ENCODE measurements at places on chromosomes 6 and 20.

GRCh38 chr6:108782179-108783041 is 65.8 kb upstream of the ARMC2 start:
- peak; percentile 80 for DNase-seq

DNA sequence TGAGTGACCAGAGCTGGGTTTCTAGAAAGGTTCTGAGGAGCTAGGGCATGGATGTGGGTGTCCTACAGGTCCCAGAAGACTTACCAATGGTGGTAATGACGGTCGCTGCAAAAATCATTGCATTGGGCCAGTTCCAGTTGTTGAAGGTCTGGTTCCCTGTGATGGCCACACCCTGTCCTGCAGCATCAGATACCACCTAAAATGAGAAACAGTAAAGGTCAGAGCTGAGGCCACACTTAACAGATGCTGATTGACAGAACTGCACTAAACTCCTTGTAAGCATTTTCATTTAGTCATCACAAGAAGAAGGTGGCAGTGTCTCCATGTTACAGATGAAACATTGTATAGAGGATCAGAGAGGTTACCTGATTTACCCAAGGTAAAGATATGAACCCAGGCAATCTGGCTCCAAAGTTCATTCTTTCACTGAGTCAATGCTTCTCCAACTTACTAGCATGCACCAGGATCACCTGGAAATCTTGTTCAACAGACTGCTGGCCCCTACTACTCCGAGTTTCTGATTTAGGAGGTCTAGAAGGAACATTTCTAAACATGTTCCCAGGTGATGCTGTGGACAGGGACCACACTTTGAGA is 33.4 kb downstream of the KCNK5 start:
- no peak for DNase-seq

GRCh38 chr6:2038092-2038491 is 207.3 kb downstream of the GMDS start:
- DNase-seq, result no peak

DNA sequence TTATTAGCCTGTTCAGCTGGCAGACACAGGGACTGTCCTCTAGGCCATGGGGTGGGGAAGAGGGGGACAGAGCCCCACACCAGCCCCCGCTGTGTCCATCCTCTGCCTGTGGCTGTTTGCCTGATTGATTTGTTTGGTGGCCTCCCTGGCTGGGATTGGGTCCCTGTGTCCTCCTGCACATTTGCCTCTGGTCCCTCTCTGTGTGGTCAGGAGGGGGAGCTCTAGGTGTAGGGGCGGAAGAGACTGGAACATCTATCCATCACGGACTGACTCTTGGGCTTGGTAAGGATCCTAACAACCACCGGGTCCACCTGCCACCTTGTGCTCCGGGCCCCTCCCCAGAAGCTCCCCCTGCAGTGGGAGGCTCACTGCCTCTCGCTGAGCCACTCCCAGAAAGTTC is 38.4 kb upstream of the CCDC167 start:
- DNase-seq, result peak; percentile 45

DNA sequence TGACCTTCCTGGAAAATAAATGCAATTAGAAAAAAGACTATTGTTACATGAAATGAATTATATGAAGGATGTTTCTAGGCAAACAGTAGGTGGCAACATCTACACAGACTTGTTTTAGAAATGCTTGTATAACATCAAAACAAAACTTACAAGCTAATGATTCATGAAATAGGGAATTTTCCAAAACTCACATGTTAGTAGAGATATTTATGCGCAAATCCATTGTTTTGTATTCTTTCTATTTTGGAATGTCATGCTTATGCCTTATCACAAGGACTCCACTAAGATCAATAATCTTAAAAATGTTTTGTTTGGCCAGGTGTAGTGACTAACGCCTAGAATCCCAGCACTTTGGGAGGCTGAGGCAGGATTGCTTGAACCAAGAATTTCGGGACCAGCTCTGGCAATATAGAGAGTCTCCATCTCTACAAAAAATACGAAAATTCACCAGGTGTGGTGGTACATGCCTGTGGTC is 32.3 kb upstream of the LGSN start:
- DNase-seq, result peak; percentile 33

DNA sequence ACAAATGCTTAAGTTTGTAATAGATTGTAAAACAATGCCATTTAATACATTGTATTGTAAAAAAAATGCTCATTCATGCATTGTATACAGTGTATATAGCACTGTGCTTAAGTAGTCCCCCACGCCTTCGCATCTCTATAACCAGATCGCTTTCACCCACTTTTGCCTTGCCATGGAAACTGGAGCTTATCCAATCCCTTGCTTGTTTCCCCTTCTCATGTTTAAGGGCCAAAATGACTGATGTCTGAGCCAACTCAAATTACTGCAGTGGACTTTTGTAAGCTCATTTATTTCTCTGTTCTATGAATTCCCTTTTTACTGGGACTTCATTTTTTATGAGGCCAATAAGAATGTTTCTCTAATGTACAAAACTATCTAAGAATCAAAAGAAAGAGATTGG is 730.9 kb upstream of the GJE1 start:
- no peak for DNase-seq

GRCh38 chr6:23526526-23526925 is 599.5 kb upstream of the NRSN1 start:
- DNase-seq, result no peak

DNA sequence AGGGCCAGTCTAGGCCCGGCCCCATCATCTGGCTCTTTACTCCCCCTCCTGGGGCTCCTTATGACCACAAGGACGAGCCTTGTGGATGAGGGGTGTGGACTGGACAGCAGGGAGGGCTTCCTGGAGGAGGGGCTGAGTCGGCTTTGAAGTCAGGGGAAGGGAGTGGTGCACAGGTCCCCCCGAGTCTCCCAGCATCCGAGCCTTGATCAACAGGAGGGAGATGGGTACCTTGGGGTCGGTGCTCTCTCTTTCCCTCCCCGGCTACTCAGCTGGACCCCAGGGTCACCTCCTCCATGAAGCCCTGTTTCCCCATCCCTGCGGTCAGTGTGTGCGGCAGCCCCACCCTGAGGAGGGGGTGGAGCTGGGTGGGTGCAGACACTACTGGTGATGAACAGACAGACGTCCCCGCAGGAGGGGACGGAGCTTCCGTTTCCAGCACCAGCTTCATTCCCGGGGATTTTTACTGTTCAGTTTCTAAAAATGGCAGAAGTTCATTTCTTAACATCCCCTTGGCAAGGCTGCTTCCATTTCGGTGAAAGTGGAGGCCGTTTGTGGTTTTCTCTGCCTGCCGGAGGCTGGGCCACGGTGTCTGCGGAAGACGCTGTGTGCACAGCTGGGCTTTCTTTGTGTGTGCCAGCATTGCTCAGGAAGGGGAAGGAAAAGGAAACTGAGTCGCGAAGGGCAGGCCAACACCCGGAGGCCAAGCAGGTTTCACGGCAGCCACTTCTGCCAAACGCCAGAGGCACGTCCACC is 19.6 kb downstream of the NTSR1 start:
- no peak for DNase-seq

DNA sequence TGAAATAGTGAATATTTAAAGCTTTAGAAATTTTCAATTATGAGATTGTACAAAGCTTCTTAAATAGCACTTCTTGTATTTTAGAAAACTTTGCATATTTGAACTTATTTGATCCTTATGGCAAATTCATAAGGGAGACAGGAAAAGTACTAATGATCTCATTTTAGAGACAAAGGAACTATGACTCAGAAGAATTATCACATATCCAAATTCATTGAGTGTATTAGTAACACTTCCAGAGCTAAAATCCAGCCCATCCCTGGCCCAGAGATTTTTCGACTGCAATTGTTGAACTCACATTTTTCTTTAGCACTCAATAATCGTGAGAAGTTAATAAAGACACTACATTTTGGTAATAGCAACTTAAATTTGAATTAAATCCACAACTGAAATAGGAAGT is 704.3 kb downstream of the EPM2A start:
- no peak for DNase-seq

DNA sequence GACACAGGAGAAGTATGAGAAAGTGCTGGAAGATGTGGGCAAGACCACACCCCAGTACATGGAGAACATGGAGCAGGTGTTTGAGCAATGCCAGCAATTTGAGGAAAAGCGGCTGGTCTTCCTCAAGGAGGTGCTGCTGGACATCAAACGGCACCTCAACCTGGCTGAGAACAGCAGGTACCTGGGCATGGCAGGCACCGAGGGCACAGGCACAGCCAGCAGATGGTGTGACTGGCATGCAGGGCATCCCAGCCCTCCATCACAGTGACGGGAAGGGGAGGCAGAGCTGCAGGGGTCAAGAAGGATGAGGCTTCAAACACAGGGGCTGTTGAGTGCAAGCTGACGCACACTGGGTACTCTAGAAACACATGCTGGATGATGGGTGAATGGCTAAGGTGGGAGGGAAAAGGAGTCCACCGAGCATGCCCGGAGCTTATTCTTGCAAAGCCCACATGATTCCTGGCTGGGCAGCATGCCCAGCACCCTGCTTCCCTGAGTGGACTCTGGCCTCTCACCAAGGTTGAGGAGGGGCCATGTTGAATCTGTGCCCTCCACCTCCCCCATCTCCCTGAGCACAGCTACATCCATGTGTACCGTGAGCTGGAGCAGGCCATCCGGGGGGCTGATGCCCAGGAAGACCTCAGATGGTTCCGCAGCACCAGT is 26.3 kb downstream of the SPDEF start:
- DNase-seq, result no peak

- DNase-seq, result no peak
Observed at GRCh38 chr6:167532410-167533288, 207.8 kb downstream of the TTLL2 start.

DNA sequence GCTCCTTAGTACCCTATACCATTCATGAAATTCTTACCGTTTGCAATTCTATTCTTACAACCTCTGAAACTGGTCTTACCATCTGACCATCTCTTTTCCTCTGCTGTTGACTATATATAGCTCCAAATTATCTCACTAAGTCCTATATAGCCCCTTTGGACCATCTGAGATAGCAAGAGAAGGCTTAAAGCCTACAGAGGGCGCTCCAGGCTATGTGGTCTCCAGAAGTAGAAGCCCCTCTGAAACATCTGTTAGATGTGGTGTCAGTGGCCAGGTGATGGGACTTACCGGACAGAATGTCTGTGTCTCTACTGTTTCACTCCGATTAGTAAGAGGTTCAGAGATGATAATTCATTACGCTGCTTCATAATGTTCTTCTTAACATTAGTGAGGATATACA is 140.7 kb upstream of the BMP2 start:
- no peak for DNase-seq

DNA sequence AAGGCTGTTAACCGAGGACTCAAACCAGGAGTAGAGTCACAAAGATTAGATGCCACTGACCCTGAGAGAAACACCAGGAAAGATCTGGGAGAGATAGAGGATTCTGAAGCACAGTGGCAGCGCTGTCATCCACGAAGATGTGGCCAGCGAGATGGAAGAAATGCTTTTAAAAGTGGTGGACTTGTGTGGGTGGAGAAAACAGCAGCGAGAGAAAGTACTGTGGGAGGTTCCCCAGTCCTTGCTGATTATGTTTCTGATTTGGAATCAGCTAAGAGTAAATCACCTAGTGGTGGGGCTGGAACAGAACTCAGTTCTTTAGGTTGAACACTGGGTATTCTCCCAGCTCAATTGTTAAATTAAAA is 435 bp upstream of the ZNF322 start:
- DNase-seq, result no peak

- no peak for DNase-seq
Observed at GRCh38 chr6:140140891-140141290, 766.4 kb upstream of the CITED2 start.

DNA sequence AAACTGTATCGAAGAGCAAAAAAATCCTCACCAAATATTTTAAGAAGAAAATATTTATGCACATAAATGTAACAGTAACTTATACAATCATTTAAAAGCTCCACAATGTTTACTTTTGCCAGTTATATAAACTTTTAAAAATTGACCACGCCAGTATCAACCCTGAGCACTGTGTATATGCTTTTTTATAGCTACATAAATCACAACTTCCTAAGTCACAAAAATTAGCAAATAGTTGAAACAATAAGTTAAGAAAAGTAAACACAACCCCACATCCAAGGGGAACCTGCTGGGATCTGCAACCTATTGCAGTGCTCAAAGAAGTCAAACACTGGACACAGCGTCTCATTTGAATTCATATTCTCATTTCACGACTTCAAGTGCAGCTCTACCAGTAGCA is 89.8 kb upstream of the DST start:
- no peak for DNase-seq

DNA sequence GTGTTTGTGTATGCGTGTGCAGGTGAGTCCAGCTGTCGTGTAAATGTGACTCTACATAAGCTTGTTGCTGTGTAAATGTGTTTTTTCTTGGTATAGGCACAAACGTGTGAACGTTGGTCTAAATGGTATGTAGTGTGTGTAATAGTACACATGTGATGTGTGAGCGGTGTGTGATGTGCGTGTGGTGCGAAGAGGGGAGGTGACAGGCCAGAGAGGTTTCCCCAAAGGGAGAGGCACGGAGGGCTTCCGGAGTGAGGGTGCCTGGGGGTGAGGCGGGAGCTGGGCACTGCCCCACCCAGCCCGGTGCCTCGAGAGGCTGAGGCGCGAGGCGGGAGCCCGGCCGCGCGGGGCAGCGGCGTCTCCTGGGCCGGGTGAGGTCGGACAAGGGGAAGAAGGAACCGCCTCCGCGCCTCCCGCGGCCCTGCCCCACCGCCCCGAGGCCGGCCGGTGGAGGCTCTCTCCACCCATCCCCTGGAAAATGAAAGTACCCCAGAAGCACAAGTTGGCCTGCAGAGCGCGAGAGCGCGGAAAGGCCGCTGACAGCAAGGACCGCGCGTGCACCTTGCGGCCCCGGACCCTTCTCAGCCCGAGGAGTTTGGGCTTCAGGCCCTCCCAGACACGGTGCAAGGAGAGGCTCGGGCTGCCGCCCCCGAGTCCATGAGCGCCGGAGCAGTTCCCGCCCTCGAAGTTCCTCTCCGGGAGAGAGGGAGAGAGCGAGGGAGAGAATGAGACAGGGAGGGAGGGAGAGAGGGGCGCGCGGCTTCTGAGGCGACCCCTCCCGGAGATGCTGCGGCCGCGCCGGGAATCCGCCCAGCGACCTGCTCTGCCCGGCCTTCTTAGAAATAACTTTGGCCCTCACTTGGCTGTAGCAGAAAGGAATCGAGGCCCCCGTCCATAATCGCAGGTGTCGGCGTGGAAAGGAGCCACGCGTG is 43.2 kb upstream of the OSTM1 start:
- DNase-seq, result no peak

GRCh38 chr20:8983478-8984345 is 85.2 kb upstream of the PLCB4 start:
- no peak for DNase-seq

DNA sequence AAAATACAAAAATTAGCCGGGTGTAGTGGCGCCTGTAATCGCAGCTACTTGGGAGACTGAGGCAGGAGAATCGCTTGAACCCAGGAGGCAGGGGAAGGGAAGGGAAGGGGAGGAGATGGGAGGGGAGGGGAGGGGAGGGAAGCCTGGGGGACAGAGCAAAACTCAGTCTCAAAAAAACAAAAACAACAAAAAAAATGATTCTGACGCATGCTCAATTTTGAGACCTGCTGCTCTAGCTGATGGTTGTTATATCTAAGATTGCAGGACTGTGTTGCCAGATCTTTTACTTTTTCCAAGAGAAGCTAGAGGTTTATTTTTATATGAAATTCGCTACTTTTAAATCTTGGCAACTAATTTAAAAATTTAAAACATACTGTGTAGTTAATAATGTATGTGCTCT is 2.4 kb upstream of the WFDC2 start:
- DNase-seq, result no peak

All from HCT116 (cell line).